NCI-H187 (cell line): ENCODE measurements at places on chromosomes 7 and 10.

- DNase-seq, result no peak
Measured at GRCh38 chr10:75663947-75664664, 232.7 kb downstream of the LRMDA start.

DNA sequence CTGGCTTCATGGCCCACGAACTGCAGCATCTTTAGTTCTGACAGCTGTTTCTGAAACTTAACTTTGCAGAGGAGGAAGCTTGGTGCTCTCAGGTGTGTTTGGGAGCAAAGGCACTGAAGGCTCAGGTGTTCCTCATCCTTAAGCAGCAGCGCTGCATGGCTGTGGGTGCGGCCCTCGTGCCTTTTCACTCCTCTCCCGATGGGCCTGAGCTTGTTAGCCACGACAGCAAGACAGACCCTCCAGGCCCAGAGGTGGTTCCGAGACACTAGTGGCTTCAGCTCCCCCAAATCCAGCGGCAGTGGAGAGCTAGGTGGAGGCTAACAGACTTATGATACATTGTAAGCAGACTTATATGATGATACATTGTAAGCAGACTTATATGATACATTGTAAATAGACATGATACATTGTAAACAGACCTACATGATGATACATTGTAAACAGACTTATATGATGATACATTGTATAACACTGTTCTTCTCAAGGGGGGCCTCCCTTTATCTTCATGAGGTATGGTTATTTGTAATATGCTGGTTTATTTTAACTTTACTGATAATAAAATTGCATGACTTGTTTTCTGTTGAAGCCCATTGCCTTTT is 14.1 kb downstream of the PFKP start:
- DNase-seq, result no peak

DNA sequence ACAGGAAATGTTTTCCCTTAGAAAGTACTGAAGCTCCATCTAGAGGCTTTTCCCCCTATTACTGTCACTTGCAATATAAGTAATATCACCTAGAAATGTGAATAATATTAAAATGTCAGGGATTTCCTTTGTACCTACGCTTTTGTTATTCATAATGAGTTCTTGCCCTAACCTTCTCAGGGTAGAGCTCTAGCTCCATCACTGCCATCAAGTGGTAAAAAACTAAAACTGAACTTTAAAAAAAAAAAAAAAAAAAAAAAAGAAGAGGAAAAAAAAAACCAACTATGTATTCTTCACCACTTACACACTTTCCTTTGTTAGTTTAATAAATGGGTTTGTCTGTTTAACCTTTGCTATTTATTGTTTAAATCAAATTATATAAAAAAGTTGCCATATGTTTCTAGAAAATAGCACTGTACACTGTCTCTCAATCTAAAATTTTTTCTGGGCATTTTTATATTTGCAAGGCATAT is 49.9 kb downstream of the DNAJC1 start:
- no peak for DNase-seq

- no peak for DNase-seq
Measured at GRCh38 chr7:95324431-95324830, at the start of gene PON1. Gene PON1, minus strand, starts transcription at chr7:95324532. Its CDS starts 57 bp downstream, at chr7:95324475.

DNA sequence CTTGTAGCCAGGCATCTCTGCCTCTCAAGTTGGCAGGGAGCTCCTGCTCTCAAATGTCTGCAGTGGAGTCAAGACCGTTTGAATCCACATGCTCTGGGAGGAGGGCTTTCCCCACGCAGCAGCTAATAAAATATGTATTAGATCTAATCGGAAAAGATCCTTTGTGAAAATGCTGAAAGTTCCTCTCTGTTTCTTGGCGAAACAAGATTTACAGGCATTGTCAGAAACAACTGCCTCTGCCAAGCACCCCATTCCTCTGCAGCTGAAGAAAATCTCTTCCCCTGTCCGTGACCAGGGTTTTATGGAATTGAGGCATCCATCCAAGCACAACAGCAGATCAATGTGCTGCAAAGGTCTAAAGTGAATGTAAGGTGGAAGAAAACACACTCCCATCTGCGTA is 165.8 kb downstream of the TCERG1L start:
- no peak for DNase-seq

GRCh38 chr7:159128767-159129166 is 15.9 kb downstream of the VIPR2 start:
- no peak for DNase-seq
